ENCODE measurements at places on chromosomes 12 and 14. TPM values are rescaled to one million over a fixed set of nuclear protein-coding genes. Genes with fewer than 3 reads are reported as not detected.

GARIN6 gene
- not detected for total RNA-seq

YLPM1 gene
- total RNA-seq, result 66.2 TPM

AICDA gene
- total RNA-seq, result 0.43 TPM

PCED1B gene
- total RNA-seq, result 105 TPM

GNG2 gene
- 305 TPM for total RNA-seq

FGF6 gene
- total RNA-seq, result not detected

CRY1 gene
- 16.4 TPM for total RNA-seq

SLC5A8 gene
- total RNA-seq, result not detected

POTEG gene
- total RNA-seq, result not detected

POTEM gene
- total RNA-seq, result not detected
